CD8-positive, alpha-beta memory T cell (primary cell): ENCODE measurements at places on chromosomes 1 and 21.

GRCh38 chr1:36829961-36830360 lies 204.4 kb downstream of the GRIK3 start:
- no peak for DNase-seq

- DNase-seq: no peak
Observed at GRCh38 chr1:34125721-34126380, 39.2 kb downstream of the CSMD2 start.

DNA sequence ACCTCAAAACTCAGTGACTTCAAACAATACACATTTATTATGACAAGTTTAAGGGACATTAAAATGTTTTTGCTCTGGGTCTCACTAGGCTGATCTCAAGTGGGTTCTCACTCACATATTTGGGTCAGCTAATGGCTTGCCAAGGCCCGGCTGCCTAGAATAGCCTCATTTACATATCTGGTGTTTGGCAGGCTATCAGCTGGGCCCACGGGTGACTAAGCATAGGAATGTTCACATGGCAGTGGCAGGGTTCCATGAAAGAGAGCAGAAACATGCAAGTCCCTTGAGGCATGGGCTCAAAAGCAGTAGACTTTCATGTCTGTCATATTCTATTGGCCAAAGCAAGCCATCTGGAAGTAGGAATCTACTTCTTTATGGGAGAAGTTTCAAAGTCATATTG lies 492.6 kb downstream of the KCNT2 start:
- DNase-seq: no peak

GRCh38 chr1:97923811-97924210 lies 3.0 kb upstream of the DPYD start:
- no peak for DNase-seq
